ENCODE measurements at places on chromosomes 2 and 18.

GRCh38 chr2:81481242-81481993, 1176.9 kb upstream of the LRRTM1 start:
- DNase-seq: peak; percentile 67

GRCh38 chr2:71151620-71152019, 21.2 kb downstream of the MPHOSPH10 start:
- DNase-seq: no peak

GRCh38 chr2:164657129-164657528, 35.8 kb upstream of the GRB14 start:
- peak; percentile 91 for DNase-seq

GRCh38 chr2:240655931-240656886, 26.5 kb downstream of the AQP12B start:
- peak; percentile 44 for DNase-seq

DNA sequence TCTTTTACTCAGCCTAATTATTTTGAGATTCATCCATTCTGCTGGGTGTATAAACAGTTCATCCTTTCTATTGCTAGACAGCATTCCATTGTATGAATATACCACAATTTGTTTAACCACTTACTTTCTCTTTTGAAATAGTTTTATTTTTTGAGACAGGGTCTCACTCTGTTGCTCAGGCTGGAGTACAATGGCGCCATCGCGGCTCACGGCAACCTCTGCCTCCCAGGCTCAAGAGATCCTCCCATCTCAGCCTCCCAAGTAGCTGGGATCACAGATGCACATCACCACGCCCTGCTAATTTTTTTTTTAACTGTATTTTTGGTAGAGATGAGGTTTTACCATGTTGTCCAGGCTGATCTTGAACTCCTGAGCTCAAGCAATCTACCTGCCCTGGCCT, 54.5 kb downstream of the USP37 start:
- DNase-seq: no peak

DNA sequence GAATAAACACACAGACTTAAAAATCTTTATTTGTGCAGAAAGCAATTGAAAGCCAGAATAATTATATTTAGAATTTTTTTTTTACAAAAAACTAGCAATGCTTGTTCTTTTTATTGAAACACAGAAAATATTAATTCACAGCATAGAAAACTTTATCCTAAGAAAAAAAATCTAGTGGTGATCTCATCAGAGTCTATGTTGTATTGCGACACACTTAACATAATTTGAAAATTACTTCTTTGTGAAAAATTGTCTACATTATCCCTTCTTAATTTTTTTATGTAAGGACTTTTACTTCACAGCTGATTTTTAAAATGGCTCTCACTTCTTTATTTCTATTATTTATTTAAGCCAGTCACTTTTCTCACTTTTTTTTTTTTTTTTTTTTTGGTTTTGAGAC, 103.4 kb downstream of the LDLRAD4 start:
- no peak for DNase-seq

DNA sequence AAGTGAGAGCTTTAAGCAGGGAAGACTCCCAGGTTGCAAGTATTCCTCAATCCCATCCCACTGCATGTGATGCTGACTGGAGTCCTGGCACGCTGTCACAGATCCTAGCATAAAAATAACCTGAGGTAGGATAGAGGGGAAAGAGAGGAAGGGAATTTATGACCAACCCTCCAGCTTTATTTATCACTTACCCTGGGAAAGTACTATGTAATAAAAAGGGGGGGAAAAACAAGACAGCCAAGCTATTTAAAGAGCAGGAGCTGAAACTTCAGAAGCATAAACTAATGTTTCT, 122.2 kb downstream of the SLC8A1 start:
- no peak for DNase-seq

DNA sequence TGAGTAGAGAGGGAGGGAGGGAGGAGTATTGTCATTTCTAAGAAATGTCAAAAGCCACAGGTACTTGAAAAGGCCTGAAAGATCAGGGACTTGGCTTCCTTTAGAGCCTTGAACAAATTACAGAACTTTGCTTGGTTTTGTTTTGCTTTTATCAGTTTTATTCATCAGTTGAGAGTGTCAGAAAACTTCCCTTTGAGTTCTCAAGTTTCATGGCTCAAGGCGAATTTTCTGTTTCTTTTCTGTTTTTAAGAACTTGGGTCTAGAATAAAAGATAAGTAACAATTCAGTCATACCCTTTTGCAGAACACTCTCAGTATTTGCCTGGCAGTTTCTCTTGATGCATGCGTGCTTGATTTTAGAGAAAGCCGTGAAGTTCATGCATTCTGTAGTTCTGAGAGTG, 531.9 kb downstream of the PARD3B start:
- DNase-seq: peak; percentile 18

- no peak for DNase-seq
These were observed 789.6 kb upstream of the SLC8A1 start for GRCh38 chr2:41241325-41242000.

DNA sequence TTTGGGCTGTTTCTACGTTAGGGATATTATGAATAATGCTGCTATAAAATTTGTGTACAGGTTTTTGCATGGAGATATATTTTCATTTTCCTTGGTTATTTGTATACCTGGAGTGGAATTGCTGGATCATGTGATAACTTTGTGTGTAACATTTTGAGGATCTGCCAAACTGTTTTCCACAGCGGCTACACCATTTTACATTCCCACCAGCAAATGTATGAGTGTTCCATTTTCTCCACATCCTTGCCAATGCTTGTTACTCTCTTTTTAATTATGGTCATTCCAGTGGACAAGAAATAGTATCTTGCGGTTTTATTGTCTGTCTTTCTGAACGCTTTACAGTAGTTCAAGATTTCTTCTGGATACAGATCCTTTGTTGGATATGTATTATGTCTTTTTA, 13.6 kb downstream of the GORASP2 start:
- DNase-seq: no peak

DNA sequence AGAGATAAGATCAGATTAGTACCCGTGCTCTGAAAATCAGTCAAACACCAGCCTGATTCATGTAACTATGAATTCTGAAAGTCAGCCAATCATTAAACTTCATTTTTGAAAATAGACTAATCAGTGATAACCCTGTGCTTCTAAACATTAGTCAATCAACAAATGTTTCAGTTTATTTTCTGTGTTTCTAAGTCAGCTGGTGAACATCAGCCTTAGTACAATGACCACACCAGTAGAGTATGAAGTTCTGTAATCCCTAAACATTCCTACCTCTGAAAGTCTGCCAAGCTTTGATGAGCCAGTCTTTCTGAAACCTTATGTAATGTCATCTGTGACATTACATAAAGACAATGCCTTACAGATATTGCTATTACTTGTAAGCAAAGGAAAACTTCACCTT, 807.4 kb upstream of the CRIM1 start:
- DNase-seq: peak; percentile 65

DNA sequence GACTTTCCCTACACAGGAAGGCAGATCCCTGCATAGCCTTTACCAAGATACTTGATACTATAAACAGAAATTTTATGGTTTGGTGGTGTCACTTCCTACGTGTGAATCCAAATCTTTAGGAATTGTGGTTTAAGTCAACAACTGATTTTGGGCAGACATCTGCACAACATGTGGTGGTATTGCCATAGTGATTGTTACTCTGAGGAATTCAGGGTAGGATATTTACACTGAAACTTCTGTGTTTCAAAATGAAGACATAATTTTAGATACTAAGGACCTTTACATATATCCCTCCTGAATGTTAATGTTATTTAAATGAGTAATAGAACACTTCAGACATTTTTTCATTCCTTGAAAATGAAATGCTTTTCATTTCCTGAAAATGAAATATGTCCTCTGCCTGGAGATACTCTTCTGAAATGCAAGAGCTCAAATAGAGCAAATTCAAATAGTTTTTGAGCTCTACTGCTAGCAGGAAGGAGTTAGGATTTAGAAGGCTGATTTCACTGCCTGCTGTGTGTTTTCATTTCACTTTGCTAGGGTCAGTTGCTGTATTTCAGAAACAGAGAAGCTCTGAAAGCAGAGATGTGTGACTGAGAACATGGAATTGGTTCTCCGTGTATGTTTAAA, 77.2 kb downstream of the MDH1 start:
- peak; percentile 49 for DNase-seq

DNA sequence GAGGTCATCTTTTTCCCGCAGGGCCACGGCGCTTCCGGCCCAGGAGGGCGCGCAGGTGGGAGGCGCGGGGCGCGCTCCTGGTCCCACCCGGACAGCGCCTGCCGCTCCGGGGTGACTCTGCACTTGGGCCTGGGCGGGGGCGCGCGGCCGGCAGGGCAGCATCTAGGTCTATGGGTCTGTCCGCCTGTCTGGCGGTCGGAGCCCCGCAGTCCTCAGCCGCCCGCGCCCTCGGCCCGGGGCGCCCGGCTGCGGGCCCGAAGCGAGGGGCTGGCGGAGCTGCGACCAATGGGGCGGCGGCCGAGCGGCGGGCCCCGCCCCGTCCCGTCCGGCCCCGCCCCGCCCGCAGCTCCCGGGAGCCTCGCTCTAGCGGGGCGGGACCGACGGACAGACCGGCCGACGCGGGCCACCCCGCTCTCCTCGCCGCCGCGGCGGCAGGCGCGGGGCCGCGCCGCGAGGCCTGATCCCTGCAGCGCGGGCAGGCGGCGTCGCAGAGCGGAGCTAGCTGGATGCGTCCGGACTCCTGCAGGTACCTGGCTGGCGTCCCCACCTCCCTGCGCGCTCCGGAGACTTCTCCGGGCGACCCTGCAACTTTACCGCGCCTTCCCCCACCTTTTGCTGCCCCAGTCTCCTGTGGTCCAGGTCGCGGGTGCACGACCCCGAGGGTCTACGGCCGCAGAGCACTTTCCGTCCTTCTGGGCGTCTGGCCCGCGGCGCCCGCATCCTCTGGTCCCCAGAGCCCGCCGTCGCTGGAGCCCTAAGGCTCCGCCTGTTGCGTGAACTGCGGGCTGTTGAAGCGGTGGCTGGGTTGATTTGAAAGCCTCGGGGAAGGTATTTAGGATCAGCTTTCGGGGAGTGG, at the start of gene KCNS3:
Gene KCNS3, plus strand, starts transcription at position 387 of the 856 bp plus-strand sequence. CDS start 52,342 bp downstream, outside the sequence.
- DNase-seq: peak; percentile 47

- no peak for DNase-seq
These were observed 66.7 kb downstream of the EMILIN2 start for GRCh38 chr18:2913398-2914005.

- no peak for DNase-seq
These were observed 6.9 kb downstream of the DCTN1 start for GRCh38 chr2:74373221-74373676.

GRCh38 chr2:203584784-203585183, 49.7 kb upstream of the RAPH1 start:
- no peak for DNase-seq

GRCh38 chr2:119823734-119824334, 64.1 kb downstream of the PTPN4 start:
- DNase-seq: peak; percentile 35

DNA sequence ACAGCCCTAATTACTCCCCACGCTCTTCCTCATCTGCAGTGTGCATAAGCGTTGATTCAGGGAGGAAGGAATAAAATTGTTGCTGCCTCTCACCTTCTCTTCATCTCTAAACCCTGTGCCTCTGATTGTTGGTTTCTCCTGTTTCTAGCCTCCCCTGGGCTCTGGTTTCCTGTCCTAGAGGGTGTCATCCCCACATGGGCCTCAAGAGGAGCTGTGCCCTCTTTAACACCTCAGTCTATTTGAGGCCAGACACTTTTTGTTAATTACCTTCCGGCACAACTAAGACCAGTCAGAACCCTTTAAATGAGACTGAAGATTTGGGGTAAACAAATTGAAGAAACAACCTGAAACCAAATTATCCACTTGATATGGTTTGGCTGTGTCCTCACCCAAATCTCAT, 9.7 kb downstream of the CTAGE1 start:
- DNase-seq: no peak

GRCh38 chr2:45172760-45173392, 163.6 kb upstream of the SIX2 start:
- no peak for DNase-seq

DNA sequence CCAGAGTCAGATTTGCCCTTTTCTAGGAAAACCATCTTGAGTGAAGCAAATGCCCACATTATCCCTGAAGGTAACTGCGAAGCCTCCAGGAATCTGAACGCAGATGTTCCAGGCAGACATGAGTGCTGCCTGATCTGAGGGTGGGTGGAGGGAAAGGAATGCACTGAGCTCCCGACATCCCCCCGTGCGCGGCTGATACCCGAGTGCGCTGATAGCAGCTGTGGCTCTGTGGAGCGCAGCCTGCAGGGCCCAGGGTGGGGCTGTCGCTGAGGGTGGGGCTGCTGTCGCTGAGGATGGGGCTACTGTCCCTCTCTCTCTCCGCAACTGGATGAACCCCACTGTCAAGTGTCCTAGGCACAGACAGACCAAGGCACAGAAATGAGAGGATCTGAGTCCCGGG, 82.4 kb downstream of the GFPT1 start:
- no peak for DNase-seq

GRCh38 chr18:55228707-55229106, 269.4 kb upstream of the CCDC68 start:
- no peak for DNase-seq

DNA sequence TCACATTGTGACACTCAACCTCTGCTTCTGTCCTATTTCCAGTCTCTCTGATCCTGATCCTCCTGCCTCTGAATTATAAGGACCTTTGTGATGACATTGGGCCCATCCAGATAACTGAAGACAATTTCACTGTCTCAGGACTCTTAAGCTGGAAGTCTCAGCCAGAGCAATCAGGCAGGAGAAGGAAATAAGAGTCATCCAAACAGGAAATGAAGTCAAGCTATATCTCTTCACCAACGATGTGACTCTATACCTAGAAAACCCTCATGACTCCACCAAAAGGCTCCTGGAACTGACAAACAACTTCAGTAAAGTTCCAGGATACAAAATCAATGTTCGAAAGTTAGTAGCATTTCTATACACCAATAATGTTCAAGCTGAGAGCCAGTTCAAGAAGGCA, 29.3 kb upstream of the TWIST2 start:
- no peak for DNase-seq

- DNase-seq: peak; percentile 68
These were observed 37.9 kb downstream of the EHD3 start for GRCh38 chr2:31271851-31272267.

- DNase-seq: peak; percentile 19
These were observed 136.0 kb upstream of the FAM98A start for GRCh38 chr2:33735096-33735495.

DNA sequence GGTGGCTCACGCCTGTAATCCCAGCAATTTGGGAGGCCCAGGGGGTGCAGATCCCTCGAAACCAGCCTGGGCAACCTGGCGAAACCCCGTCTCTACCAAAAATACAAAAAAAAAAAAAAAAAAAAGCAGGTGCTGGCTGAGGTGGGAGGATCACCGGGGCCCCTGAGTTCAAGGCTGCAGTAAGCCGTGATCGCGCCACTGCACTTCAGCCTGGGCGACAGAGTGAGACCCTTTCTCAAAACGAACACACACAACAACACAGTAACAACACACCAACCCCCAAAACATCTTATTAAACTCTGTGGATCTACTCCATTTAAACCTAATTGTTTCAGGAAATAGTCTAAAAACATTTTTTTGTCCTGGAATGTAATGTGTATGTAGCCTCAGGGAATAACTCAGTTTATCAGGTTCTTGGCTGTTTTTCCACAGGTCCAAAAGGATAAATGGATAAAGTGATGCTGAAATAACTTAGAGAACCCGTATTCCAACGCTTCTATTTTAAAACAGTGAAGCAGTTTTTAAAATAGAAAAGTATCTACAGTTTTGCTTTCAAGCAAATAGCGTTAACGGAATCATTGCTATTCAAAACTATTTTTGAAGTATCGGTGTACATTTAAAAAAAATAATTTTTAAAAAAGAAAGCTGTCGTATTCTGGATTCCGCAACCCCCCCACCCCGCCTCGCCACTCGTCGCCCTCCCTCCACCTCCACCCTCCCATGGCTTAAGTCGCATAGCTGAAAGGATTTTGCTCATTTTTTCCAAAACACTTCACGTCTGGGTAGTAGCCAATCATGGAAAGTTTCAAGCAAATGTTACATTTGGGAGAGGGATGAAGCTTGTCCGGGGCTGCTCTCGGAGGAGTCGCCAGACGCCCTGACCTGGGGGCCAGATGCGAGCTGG, 895 bp upstream of the GLS start:
- peak; percentile 30 for DNase-seq

All from M059J (cell line).